Activated T-cell treated with anti-CD3 and anti-CD28 coated beads, Interleukin-2, amount 50 U/mL, for 1 hour (primary cell): ENCODE measurements at places on chromosomes 1 and 21.

- peak; percentile 14 for DNase-seq
Observed at GRCh38 chr1:228093050-228093906, 9.8 kb downstream of the C1orf35 start.

DNA sequence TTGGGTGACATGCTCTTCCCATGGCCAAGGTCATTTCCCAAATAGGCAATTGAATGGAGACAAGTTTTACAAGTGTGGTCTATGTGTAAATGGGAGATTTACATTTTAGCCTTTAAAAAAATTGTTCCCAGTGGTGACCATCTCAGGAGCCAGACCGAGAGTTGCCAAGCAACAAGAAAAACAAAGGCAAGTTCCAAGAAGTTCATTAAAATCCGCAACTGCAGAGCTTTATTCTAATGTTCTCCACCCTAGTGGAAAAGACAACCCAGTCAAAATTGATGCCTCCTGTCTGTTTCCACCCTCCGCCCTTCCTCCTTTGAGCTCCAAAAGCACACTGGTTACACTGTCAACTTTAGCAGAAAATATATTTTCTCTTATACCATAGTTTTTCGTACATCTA, 33.2 kb upstream of the CD55 start:
- no peak for DNase-seq

GRCh38 chr1:5969168-5969567, 23.1 kb downstream of the NPHP4 start:
- no peak for DNase-seq

DNA sequence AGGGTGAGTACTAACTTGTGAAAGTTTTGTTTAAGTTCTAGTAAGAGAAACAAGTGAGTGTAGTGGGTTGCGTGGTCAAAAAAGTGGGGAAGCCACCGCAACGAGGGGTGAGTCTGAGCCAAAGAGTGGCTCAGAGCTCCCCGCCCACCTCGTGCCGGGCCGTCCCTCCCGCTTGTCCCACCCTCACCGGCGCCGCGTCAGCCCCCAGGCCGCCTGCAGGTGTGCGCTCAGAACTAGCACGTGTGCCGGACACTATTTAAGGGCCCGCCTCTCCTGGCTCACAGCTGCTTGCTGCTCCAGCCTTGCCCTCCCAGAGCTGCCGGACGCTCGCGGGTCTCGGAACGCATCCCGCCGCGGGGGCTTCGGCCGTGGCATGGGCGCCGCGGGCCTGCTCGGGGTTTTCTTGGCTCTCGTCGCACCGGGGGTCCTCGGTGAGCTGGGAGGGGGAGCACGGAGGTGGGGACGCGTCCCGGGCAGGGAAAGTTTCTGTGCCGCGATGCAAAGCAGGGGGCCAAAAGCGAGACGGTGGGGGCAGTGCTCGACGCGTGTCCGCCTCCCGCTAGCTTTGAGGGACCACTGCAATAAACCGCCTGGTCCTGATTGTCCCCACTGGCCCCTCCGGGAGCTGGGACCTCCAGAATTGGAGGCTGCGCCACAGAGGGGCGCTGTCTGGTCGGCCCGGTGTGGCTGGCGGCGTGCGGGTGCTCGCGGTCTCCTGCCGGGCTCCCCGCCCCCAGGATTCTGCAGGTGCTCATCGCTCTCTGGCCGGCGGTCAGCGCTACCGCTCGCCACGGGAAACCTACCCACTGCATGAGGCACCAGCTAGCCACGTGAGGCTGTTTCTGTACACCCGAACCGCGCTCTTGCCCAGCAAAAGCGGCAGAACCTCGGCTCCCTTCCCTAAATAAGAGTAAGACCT, at the start of gene CR2:
CR2 (plus strand) TSS at position 283 of the 919 bp plus-strand sequence; CDS start at position 374, 91 bp downstream.
- DNase-seq = peak; percentile 55

GRCh38 chr21:32009263-32009662, 136.4 kb downstream of the HUNK start:
- no peak for DNase-seq

- no peak for DNase-seq
Observed at GRCh38 chr1:205432116-205432515, 10.3 kb upstream of the LEMD1 start.

GRCh38 chr1:65476327-65476726, 55.9 kb downstream of the LEPR start:
- no peak for DNase-seq

- DNase-seq = no peak
Observed at GRCh38 chr1:31054349-31054748, 11.2 kb downstream of the PUM1 start.

GRCh38 chr1:200654660-200655059, 15.0 kb downstream of the DDX59 start:
- no peak for DNase-seq

- DNase-seq = peak; percentile 51
Observed at GRCh38 chr1:24996983-24997893, 67.2 kb upstream of the RUNX3 start.

DNA sequence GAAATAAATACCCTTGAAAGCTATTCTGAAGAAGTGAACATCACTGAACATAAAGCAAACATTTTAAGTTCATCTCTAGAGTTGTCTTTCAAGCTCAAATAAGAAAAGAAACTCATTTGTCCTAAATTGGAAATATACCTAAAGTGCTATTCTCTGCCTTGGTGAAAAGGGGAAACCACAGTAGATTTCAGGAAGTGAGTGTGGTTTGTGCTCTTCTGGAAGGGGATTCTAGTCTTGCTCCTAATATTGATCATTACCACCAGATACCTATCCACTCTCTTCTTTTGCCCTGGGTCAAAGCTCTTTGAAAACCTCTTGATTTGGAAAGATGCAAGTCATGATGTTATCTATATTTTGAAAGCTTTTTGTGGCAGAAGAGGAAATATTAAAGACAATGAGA, 798.1 kb downstream of the ADGRL2 start:
- no peak for DNase-seq

- DNase-seq = no peak
Observed at GRCh38 chr1:28115267-28115666, 26.9 kb upstream of the EYA3 start.

DNA sequence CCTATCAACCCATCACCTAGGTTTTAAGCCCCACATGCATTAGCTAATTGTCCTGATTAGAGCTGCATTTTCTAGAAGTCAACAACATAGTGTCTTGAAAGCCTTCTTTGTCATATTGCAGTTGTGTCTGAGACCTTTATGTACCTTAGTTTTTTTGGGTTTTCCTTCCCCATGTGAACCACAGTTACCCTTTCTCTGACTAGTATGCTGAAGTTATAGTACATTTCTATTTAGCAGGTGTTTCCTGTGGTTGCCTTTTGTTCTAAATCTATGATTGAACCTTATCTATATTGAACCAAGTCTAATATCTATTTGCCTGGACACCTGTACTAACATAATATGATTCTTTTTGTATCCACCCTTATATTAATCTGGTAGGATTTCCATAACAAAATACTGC, 135.6 kb downstream of the ST6GALNAC3 start:
- DNase-seq = no peak

DNA sequence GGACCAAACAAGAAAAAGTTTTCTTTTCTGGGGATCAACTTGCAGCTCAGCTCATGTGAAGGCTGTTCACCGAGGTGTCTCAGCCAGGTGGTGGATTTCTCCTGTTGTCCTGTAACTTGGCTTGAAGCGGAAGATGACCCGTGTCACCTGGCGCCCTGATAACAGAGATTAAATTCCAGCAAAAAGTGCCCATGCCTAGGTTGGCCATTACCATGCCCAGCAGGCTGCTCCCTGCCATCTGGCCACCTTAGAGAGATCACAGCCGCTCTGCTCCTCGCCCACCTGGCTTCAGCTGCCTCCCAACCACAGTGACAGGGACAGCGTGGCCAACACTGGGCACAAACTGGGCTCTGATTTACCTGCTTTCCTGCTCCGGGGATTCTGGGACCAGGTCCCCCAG, 149.5 kb downstream of the ZBTB18 start:
- DNase-seq = no peak

DNA sequence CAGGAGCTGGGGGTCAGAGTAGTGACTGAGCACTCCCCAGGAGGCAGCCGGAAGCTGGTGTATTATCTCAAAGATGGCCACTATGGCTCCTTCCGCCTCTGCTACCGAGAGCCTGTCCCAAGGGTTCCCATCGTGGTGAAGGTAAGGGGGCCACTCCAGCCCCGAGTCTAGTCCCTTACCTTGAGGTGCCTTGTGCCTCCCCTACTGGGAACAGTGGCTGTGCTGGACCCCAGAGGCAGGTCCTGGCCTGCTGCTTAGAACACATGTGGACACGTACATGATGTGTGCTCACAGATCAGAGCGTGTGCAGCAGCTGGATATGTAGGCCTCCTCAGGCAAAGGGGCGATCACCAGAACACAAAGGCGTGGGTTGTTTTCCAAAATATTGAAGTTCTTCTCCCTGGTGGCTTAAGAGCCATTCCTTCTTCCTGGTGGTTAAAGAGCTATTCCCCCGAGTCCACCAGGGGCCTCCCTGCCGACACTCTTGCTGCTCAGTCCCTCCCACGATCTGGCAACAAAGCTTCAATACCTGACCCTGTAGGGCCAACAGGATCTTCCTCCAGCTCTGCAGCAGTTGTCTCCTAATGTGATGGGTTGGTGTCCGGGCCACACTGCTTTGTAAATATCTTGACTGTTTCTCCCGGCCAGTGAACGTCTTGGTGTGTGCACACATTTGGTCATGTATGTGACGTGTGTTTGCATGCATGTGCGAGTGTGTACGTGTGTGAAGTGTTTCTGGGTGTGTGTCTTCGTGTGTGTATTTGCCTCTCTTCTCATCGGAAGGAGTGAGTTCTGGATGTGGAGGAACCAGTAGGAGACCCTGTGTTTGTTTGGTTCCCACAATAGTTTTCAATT, 68.4 kb upstream of the TINAGL1 start:
- no peak for DNase-seq

GRCh38 chr1:19336543-19336942, 24.4 kb downstream of the SLC66A1 start:
- no peak for DNase-seq

GRCh38 chr1:85137660-85138059, 63.2 kb downstream of the SYDE2 start:
- no peak for DNase-seq

- peak; percentile 48 for DNase-seq
Observed at GRCh38 chr1:231315887-231316286, 21.8 kb downstream of the EXOC8 start.

- no peak for DNase-seq
Observed at GRCh38 chr1:168752171-168752832, 23.3 kb upstream of the DPT start.

- DNase-seq = no peak
Observed at GRCh38 chr1:231706934-231707333, 80.3 kb downstream of the DISC1 start.

- no peak for DNase-seq
Observed at GRCh38 chr1:39159224-39160036, 45.1 kb upstream of the MACF1 start.

DNA sequence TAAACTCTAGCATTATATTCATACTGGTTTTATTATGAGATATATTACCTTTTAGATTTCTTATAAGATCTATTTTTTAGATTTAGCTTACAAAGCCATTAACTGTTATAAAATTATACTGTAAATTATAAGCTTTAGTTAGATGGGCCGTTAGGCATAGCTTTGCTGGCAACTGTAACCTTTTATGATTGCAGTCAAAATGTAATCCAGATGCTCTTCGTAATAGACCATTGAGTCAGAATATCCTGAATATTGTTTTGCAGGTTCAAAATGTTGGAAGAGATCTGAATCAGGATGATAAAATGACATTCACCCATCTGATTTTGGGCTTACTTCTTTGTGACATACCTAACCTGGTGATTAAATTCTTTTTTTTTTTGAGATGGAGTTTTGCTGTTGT, 20.9 kb downstream of the ITSN1 start:
- no peak for DNase-seq

- DNase-seq = no peak
Observed at GRCh38 chr1:111873460-111874030, 115.9 kb downstream of the KCND3 start.

DNA sequence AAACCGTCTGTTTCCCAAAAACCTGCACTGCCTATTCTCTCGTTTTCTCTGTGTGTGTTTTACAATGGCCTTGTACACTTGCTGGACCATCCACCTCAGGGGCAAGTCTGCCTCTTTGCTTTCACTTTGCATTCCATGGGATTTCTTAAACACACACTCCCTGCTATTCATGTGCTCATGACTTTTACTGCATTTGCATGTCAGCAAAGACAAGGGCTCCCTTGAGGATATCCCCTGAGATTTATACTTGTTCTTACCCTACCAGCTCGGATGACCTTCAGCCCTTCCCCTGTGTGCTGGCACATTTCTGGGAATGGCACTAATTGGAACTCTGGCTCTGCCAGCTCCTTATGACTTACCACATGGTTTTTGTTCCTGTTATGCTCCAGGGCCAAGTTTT, 386.9 kb downstream of the AMY1C start:
- no peak for DNase-seq

DNA sequence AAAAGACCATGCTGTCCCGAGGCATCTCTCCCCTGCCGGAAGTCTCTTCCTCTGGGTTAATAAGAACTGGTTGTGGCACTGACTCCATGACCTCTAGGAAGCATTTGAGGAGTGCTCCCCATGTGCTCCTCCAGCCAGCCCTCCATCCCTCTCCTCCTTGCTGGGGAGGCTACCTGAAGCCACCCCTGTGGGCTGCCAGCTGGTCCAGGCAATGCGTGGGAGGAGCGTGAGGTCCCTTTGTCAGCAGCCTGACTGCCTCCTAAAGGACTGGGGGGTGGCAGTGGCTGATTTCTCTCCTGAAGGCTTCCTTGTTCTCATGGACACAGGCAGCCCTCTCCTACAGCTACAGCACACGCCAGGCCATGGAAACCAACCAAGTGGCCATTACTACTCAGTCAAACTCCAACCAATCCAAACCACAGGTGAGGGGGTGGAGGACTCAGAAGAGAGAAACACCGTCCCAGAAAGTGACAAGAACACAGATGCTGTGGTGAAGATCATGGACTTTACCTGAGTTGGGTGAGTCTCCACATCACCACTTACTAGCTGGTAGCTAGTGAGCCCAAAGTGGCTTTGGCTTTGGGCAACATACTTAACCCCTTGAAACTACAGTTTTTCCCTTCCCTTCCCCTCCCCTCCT, 35.2 kb downstream of the NENF start:
- no peak for DNase-seq

DNA sequence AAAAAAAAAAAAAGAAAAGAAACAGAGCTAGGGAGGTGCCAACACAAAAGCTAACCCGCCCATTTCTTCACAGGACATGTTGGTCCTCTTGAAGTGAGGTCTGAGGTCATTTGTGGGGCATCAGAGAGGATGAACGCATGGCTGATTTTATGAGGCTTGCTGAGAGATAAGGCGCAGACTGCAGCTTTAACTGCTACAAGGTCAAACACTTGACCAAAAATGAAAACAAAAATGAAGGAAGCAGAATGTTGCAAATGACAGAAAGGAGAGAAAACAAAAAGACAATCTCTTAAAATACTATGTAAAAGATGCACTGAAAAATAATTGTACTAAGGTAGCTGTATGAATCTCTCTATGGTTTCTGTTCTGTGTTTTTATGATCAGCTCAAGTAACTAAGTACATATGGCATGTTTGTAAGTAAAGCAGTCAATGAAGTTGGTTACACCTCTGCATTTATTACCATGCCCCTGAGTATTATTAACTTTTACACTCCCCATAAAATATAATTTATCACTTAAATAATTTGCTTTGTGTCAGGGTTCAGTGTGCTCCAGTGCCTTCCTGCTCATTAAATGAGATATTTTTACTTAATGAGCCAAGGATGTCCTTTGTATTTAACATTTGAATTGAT, 249.1 kb upstream of the NR5A2 start:
- DNase-seq = no peak
